ENCODE measurements at places on chromosomes 3 and 15.

DNA sequence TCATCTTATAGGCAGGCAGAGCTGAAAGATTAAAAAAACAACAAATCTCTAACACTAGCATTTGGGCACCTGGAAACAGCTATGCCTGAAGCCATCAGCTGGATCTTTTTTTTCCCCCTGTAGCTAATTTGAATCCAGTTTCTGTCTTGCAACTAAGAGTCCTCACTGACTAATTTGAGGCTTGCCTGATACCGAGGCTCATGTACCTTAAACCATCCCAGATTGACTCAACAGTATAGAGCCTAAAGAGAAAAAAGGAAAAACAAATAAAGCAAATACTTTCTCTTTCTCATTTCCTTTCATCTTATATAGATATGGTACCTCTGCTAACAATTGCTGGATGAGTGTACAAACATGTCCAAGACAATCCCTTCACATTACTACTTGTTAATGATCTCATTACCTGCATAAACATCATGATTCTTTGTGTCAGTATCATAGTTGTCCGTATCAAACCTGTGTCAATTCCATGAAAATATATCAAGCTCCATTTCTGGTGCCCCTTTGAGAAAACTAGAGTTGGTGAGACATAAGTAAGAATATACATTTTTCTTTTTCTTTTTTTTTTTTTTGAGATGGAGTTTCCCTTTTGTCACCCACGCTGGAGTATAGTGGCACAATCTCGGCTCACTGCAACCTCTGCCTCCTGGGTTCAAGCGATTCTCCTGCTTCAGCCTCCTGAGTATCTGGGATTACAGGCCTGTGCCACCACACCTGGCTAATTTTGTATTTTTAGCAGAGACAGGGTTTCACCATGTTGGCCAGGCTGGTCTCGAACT is 43.1 kb downstream of the BHLHE40 start:
- DNase-seq: no peak

- DNase-seq: no peak
Measured at GRCh38 chr15:43429687-43430086, 58.8 kb downstream of the TUBGCP4 start.

DNA sequence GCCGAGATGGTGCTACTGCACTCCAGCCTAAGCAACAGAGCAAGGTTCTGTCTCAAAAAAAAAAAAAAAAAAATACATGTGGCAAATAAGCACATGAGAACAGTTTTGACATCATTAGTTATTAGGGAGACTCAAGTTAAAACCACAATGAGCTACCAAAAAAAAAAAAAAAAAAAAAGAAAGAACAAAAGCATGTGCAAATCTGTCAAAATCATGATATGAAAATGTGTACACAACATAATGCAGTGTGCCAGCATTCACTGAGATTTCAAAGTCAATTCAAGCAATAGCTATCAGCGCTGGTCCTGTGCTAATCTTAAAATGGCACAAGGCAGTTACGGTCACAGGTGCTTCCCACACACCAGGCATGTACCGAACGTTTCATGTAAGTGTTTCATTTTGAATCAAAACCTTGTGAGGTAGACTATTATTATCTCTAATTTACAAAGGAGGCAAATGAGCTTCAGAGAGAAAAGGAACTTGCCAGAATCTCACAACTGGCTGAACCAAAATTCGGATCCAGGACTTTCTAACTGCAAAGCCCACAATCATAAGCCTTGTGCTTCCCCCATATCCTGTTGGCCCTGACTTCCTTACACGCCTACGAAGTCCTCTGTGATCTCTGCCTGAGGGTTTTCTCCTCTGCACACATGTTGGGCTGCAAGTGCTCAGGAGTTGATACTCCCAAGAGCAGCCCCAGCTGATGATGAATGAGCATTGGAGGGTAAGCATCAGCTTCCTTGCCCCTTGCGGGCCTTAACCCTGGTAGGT is 200.1 kb upstream of the PROK2 start:
- no peak for DNase-seq

DNA sequence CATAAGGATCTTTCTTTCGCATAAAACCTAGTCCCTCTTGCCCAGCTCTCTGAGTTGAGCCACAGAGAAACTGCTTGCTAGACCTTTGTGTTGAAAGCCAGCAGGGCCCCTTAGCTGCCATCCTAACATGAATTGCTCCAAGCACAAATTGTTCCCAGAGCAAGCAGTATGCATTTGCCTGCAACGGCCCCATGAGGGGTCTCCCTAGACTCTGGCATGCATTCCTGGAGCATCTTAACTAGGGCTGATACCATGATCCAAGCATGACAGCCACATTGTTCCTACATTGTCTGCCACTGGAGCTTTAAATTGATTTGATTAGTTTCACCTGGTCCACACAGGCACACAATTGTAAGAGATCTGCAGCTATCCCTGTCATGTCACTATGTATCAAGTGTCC is 428.1 kb downstream of the TAFA4 start:
- DNase-seq: no peak

GRCh38 chr3:190182418-190183043 is 61.8 kb upstream of the P3H2 start:
- DNase-seq: no peak

- no peak for DNase-seq
Measured at GRCh38 chr3:138457863-138458735, 23.7 kb downstream of the ESYT3 start.

GRCh38 chr3:131174752-131175151 is 148.1 kb downstream of the NEK11 start:
- DNase-seq: no peak

DNA sequence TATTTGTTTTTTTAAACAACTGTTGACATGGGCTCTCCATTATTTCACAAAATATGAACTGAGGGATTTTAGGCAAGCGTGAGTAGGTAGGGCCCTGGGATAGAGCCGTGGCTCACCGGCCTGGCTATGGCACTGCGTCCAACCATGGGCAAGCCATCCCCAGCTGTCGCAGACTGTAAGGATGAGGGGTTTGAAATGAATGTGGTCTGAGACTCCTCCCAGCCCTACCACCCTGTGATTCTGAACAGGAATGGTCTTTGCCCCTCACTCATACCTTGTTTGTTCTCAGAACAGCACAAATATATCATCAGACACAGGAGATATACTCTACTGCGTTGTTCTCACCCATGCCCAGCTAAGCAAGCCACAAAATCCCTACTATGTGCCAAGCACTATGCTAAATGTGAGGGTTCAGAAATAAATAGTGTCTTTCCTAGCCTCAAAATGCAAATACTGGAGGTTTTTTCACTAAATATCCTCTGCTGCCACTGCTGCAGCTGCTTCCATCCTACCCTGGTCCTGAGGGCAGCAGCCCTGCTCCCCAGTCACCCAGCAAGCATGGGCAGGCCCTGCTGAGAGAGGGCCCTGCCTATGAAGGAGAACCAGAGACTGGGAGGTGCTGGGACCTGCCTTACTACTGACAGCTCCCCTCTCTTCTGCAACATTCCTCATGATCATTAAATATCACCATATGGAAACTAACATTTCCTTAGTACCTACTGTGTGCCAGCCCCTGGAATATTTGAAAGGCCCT is 102.8 kb downstream of the XXYLT1 start:
- DNase-seq: no peak

GRCh38 chr15:86685263-86685662 is 605.6 kb downstream of the AGBL1 start:
- no peak for DNase-seq

DNA sequence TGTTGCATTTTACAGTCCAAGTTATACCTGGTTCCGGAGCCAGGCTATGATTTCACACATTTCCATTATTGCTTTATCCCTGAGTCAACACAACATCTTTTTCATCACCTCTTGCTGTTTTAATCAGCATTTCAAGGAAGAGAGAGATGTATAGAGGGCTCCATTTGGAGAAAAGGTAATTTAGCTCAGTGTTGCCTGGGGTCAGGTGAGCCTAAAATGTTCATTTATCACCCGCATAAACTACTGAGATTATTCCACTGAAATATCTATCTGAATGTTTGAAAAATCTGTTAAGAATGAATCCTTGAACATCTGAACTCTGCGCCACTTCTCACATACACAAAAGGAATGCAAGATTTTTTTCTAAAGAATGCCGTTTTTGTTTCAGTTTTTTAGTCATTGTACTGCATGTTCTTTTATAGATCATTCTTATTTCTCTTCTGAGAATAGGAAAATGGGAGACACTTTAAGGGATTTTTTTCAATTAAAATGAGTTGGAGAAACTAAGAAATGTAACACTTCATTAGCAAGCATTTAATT is 51.5 kb upstream of the AGTR1 start:
- no peak for DNase-seq

DNA sequence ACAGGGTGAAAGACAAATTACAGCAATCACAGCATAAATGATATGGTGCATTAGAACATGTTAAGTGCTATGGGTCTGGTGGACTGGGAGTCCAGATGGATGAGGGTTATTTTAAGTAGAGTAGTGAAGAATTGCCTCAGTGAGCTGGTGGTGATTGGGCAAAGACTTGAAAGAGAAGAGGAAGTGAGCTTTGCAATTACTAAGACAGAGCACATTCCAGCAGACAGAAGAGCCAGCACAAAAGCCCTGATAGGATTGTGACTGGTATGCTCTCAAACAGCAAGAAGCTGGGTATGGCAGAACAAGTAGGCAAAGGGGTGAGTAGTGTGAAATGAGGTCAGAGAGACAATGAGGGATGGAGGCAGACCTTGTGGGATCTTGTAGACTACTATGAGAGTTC is 2.1 kb upstream of the ACKR4 start:
- no peak for DNase-seq

DNA sequence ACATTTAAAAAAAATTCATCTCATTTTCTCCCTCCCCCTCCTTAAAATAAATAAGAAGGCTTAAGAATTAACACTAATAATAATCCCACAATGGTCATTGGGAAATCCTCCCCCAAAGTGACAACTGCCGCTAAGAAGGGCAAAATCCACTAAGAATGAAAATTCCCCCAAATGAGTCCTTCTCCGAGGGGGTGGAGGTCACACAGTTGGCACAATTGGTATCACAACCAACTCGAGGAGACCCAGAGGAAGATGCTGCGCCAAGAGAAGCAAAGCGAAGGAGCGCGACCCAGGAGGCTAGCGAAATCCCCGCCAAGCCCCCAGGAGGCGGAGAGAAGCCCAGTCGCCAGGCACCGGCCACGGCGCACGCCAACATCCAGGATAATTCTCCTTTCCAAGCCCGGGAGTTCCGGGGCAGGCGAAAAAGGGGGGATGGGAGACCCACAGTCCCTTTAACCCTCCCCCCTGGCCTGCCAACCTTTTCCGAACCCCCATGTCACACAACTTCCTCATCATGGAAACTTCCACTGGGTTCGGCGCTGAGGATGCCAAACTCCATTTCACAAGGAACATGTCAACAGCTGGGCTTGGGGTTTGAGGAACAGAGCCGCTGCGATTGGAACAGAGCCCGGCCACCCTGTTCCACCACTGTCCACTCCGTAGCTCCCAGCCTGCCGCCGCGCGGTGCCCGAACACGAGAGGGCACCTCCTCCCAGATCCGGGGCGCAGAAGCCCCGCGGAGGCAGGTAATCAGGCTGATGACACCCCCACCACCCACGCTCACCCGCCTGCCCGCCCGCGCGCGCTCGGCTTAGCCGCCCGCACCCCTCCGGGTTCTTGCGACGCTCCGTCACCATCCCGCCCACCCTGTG is 668 bp downstream of the THRB start:
- no peak for DNase-seq

GRCh38 chr3:13015286-13016082 is 57.7 kb downstream of the IQSEC1 start:
- peak; percentile 50 for DNase-seq

DNA sequence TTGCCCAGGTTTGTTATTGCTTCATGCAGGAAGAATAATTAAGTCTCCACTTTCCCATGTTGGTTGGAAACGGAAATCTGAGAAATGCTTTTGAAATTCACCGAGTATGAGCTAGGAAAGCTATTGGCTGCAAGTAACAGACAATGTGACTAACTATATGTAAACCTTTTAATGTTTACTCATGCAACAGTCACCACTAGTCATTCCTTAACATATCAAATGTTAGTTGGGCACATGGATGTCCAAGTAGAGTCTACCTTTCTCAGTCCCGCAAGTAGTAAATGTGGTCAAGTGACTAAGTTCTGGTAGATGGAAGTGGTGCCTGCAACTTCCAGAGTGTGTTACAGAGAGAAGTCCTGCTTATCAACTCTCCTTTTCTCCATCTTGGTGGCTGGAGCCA is 52.5 kb downstream of the KLF15 start:
- DNase-seq: no peak

DNA sequence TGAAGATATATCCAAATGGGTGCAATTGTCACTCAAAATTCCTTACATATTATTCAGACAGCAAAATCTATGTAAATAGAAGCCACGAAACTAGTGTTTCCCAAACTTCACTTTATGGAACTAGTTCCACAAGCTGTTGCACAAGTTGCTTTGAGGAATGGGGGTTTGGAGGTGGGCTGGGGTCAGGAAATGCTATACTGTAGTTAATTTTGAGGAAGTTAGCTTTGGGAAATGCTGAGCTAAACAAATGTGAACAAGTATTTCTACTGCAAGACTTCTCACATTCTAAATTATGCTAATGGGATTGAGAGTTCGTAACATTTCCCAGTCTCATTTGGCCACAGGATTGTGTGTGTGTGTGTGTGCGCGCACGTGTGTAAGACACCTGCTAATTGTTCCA is 28.7 kb upstream of the SAMMSON start:
- no peak for DNase-seq

- no peak for DNase-seq
Measured at GRCh38 chr3:156816091-156816793, 9.9 kb upstream of the LEKR1 start.

- no peak for DNase-seq
Measured at GRCh38 chr15:92617549-92618520, 37.7 kb downstream of the FAM174B start.

DNA sequence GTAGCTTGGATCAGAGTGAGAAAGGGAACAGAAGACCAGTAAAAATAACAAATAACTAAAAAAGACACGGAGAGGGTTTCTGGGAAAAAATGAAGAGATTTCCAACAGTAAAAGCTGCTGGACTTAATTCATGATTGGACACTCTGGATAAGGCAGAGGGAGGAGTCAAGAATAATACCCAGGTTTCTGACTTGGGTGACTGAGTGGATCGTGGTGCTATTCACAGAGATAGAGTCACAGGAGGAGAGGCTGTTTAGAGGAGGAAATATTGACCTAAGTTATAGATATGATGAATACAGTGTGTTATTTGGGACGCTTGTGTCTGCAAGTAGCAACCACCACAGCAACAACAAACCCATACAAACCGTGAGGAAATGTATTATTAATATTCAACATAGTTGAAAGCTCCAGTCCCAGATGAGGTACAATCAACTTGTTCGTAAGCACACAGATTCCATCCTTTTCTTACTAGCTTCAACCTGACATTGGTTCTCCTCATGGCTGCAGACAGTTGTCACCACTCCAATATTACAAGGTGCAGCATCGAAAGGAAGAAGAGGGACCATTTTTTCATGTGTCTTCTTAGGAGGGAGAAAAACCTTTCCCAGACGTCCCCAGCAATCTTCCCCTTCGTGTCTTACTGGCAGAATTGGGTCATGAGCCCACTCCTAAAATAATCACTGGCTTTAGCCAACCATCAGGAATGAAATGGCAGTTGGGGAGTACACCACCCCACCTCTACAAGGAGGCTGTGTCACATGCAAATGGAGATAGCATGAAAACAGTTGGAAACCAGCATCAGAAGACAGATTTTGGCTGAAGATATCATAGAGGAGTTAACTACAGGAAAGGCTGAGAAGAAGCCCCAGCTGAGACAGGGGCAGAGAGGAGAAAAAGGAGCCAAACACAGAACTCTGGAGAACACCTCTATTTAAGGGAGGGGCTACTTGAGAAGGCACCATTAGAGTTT is 387.8 kb downstream of the SHQ1 start:
- DNase-seq: no peak

Data from stimulated activated CD4-positive, alpha-beta T cell treated with anti-CD3 and anti-CD28 coated beads, Interleukin-1b, Interleukin-23, amount 100 ng/mL, for 4 hours (primary cell).